ENCODE measurements at places on chromosomes 12 and 14. TPM values are rescaled to one million over a fixed set of nuclear protein-coding genes. Genes with fewer than 3 reads are reported as not detected.

Gene BDKRB2
- total RNA-seq = 14.3 TPM

DNA sequence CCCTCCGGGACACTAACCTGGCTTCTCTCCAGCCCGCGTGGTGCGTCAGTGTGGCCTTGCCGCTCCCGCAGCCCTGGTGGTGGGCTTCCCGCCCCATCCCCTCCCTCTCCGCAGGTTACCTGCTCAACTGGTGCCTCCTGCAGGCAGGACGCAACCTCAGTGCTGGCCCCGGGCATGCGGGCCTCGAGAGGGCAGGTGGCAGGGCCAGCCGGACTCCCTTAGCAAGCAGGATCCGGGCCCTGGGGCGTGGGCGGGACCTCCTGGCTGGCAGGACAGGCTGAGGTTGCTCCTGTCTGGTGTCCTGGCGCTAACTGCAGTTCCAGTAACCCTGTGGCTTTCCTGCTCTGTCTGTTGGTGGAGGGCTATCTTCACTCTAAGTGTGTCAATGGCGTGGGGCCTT lies 8.6 kb upstream of the ADSS1 start:
- DNase-seq = no peak

DNA sequence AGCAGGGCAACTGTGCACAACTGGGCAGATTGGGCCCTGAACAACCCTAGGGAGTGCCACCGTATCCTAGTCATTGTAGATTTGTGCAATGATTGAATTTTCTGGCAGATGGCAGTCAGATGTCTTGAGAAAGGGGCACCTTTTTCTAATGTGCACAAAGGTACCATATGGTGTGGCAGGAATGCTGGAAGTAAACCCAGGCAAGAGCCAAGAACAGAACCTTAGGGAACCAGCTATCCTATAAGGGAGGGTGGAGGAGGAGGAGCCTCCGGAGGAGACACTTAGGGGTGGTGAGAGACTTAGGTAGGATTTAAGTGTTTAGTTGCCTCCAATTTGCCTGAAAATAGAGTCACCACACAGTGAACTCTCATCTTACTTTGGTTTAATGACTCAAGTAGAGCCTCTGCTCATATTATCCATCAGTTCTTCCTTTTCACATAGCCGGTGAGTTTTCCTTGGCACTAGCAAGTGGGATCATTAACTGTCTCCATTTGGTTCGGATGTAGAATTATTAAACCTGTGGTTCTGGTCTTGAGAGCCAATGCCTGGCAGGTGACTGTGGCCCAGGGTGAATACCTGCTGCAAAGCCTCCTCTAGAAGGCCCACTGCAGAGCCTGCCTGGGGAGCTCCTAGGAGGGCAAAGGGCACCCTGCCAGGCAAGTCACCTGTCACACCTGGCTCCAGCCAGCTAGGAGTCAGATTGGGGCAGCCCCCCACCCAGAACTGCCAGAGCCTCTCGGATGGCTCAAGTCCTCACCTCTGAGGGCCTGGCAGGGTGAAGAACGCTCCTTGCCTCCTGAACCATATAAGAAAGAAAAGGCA lies 184.4 kb upstream of the HIF1A start:
- DNase-seq = no peak

DNA sequence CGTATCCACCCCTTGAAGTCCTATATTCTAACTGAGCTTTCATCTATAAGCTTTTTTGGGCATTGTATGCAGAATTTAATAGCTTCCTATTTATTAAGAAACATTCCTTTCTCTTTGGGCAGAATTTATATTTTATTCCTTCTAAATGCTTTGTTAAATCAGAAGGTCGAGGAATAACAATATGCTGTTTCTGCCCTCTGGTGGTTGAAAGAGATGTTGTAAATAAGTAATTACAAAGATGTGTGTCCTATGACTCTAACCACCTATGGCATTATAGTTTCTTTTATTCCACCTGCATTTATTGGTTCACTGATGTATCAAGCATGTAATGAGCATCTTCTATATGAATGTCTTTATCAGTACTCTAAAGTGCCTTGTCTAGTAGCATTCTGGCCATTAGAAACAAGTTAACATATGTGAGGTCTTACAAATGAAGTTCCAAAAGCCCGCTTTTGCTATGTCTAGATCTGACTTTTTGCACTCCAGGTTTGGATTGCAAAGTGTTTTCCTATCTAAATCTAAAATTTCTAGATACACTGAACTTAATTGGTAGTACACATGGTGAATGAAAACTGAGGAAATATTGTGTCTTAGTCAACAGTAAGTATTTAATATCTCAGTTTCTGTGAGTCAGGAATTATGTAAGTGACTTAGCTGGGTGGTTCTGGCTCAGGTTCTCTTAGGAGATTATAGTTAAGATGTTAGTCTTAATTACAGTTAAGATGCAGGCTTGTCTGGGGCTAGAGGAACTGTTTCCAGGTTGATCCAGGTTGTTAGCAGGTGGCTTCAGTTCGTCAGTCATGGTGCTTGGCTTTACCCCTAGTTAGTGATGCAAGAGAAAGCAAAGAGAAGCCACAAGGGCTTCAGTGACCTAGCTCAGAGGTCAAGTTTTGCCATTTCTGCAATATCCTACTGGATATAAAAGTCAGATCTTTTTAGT lies 57.5 kb downstream of the PLEKHA5 start:
- DNase-seq = no peak

Gene DHRS2
- not detected for total RNA-seq

DNA sequence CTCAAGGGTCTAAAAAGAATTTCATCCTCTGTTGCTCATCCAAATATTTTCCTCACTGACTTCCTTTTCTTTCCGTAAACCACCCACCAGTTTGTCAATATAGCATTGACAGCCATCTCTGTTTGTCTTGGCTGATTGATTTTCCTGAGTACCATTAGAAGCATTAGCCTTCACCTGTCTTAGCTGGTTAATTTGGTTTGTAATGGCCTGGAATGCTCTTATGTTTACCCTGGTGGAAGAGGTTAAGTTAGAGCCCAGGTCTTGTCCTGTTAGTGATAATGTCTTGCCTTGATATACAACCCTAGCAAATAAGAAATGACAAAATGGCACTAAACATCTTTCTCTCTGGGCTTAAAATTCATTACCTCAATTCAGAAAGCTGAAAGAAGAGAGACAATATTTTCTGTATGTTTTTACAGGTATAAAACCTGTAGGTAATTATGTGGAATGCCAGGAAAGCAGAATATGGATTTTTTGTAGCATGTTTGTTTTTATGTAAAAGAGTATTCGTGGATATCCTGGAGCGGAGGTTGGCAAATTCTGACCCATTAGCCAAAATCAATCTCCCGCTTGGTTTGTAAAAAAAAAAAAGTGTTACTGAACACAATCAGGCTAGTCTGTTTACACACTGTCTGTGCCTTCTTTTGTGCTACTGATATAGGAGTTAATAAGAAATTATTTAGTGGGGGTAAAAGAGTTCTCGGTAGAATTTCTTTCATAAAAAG lies 224.4 kb upstream of the DAAM1 start:
- DNase-seq = no peak

DNA sequence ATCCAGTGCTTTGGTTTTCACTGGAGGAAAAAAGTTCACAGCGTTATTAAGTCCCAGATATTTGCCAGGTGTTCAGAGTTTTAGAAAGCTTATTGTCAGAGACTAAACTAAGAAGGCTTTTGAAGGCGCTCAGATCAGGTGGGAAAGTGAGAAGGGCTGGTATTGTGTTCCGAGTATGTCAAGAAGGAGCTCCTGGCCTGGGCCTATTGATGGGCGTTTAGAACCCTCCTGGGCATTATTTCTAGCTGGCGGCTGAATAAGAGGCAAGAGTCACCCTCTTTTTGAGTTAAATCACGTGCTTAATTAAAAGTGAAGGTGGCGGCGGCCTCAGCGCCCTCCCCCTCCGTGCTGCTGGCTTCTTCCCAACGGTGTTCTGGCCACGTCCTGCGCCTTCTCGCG lies 20.9 kb upstream of the GNS start:
- no peak for DNase-seq

Gene AMHR2
- total RNA-seq = not detected

Gene SPIC
- not detected for total RNA-seq

- no peak for DNase-seq
These were observed 58.7 kb upstream of the REP15 start for GRCh38 chr12:27637524-27637923.
